Cortex of kidney (tissue), 1 donor: ENCODE measurements at places on chromosomes 11 and 22.

- DNase-seq = no peak
These were observed 85.7 kb upstream of the LIN7C start for GRCh38 chr11:27592098-27592780.

DNA sequence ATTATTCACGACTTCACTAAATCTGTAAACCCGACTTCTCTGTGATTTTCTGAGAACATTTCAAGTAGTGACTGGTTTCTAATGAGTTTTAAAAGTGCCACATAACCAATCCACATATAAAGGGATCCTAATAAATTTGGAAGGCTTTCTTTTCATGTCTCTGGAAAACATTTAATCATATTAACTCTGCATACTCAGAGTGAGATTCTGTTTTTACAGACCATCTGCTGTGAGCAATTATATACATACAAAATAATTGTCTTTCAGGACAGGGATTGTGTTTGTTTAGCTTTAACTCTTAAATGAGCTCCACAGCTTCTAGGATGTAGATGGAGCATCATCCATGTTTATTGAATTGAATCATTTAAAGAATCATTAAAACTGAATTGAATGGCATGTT lies 65.1 kb downstream of the PRMT3 start:
- no peak for DNase-seq

- no peak for DNase-seq
These were observed 497.8 kb downstream of the TMEM135 start for GRCh38 chr11:87535513-87535912.

DNA sequence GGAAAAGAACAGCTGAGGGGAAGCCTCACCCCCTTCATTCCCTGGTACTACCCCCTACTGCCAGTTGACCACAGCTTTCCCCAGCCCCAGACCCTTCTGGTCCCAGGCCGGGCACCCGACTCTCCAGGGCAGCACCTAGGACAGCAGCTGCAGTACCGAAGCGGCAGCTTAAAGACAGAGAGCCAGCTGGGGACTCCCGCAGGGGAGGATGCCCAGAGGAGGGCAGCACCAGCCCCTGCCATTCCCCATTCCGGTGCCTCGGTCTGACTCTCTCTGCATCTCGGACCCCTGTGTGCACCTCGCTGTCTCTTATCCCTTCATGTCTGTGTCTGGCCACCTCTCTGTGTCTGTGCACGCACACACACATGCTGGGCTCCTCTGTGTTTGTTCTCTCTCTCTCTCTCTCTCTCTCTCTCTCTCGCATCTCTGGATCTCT lies 9.4 kb downstream of the IGSF9B start:
- no peak for DNase-seq

- no peak for DNase-seq
These were observed 712 bp downstream of the IL2RB start for GRCh38 chr22:37148742-37149665.

DNA sequence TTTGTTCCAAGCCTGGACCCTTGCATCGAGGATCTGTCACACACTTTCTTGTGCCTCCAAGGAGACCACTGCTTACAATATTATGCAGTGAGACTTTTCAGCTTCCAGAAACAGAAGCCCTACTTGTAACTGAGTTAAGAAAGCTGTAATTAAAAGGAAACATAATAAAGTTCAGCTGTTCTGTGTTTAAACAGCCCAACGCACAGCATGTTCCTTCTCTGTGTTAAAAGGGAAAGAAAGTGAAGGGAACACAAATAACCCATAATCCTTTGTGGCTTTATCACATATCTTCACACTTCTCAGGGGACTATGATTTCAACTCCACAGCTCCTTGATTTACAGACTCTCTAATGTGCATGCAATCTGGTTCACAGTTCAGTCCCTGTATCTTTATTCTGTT lies 200.3 kb upstream of the MTNR1B start:
- no peak for DNase-seq

GRCh38 chr11:106852779-106853178 lies 165.5 kb downstream of the GUCY1A2 start:
- no peak for DNase-seq

DNA sequence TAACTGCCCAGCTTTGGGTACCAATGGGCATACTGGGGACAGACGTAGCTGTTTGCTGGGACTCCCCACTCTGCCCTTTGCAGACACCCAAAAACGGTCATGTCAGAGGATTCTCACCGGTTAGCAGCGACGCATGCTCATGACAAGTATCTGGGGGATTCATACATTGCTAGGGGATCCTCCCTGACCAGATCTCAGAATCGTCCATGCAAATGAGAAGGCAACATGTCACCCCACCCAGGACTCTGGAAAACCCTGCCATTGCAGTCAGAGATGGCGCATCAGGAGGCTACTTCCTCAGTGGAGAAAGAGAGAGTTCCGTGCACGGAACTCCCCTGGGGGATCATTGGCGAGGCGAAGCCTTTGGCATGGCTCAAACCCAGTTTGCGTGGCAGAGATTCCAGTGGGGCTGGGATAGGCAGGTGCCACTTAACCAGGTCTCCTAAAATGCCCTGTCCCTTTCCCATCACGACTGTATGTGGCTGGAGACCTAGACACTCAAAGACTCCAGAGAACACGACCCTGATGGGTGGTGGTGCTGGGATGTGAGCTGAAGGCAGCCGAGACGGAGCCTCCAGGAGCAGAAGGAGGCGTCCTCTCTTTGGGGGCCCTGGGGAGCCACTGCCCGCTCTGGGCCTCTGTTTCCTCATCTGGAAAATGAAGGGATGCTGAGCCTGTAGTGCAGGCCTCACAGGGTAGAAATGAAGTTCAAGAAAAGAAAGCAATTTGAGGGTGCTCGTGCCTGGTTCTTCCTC lies 4.9 kb downstream of the RGL4 start:
- DNase-seq = no peak

DNA sequence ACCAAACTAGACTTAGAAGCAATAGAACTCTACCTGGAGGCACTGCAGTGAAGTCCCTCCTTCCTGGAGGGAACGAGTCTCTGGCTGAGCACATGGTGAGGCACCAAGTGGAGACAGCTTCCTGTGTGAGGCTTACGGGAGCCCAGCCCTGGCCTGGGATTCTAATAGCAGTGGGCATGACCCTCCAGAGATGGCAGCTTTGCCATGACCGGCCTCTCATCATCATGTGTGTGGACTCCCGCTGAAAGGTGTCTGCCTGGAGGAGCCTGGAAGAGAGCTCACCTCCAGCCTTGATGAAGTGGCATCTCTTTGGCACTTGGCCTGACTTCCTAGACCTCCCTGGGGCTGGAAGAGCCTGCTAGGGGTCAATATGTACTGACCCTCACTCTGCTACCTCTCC lies 8.0 kb downstream of the DGAT2 start:
- DNase-seq = no peak

- no peak for DNase-seq
These were observed 1.6 kb upstream of the KAT5 start for GRCh38 chr11:65710421-65710820.

- DNase-seq = no peak
These were observed 7.8 kb upstream of the POLR3H start for GRCh38 chr22:41551877-41552582.

DNA sequence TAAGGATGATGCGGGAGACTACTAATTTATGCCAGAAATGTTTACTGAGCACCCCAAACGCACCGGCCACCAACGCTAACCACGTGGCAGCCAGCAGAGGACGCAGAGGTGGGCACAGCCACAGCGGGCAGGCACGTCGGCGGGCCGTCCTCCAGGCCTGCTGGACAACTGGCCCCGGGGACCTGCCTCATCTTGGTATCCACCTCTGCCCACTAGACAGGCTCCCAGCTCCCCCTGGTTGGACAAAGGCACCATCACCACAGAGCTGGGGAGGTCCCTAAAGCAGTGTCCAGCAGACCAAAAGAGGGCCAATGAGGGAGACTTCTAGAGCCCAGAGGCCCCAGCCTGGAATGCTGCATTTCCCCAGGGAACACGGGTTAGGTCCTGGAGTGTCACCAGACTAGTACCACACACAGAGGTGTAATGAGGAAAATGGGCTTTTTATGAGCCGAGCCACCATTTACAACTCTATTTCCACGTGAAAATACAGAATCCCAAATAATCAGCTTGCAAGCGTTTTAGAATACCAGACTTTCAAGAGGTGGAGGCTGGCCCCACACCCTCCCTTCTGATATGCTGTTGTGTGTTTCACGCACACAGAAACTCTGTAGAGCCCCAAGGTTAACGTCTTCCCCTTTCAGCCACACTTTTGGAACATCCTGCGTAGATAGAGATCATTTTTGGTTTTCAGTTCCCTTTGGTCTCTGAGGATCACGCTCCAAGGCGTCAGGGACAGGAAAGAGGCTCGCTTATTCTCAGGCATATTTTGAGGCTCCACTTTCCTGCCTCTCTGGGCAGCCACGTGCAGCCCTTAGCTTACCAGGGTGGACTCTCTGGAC lies 23.7 kb upstream of the BID start:
- DNase-seq = no peak

GRCh38 chr11:30487200-30487898 lies 98.8 kb downstream of the MPPED2 start:
- no peak for DNase-seq

- no peak for DNase-seq
These were observed 7.5 kb downstream of the TMEM138 start for GRCh38 chr11:61369372-61370348.

DNA sequence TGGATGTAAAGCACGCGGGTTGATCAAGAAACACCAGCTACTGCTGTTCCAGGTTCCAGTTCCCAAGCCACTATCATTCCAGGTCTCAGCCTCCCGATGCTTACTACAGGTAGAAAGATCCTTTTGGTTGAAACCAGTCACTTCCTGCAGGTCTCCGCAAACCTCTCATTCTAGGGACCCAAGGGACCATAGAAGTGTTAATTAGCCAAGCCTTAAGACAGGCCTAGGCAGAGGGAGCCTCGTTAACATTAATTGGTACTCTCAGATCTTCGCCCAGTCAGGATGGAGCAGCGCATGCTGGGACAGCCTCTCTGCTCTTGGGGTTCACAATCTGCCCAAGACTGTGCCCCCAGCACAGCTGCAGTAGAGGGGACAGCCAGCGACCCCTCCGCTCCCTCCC lies 11.2 kb upstream of the OAF start:
- DNase-seq = no peak

DNA sequence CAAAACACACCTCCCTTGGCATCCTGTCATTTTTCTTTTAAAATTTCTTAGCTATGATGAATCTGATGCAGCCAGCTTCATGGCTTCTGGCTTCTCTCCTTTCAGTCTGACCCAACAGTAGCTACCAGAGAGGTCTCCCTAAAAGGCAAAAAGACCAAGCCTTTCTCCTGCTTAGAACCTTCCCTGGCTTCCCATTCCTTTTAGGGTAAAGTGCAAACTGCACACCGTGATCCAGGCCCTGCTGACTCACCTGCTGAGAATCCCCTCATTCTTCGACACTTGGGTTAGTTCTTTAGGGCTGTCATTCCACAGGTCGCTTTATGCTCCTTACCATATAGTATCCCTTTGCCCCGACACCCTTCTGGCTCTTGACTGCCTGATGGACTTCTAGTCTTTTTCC lies 362.4 kb downstream of the MIAT start:
- DNase-seq = no peak

DNA sequence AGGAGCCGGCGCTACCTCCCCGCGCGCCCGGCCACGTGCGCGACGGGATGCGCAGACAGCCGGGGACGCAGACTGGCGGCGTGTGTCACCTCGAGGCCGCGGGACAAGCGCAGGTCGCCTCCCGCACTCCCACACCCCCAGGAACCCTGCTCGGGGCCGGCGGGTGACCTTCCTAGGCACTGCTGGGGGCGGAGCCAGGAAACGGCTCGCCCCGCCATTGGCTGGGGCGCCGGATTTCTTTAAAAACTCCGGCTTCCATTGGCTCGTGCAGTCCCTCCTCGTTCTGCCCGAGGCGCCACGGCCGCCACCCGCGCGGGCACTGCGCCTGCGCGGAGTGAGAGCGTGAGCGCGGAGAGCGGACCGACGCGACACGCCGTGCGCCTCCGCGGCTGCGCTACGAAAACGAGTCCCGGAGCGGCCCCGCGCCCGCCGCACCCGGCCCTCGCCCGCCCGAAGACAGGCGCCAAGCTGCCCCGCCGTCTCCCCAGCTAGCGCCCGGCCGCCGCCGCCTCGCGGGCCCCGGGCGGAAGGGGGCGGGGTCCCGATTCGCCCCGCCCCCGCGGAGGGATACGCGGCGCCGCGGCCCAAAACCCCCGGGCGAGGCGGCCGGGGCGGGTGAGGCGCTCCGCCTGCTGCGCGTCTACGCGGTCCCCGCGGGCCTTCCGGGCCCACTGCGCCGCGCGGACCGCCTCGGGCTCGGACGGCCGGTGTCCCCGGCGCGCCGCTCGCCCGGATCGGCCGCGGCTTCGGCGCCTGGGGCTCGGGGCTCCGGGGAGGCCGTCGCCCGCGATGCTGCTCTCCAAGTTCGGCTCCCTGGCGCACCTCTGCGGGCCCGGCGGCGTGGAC lies at the start of gene PIM3:
Gene PIM3, plus strand, starts transcription at position 614 of the 846 bp plus-strand sequence. Its CDS starts 176 bp downstream, at position 790.
- DNase-seq = peak; percentile 77

DNA sequence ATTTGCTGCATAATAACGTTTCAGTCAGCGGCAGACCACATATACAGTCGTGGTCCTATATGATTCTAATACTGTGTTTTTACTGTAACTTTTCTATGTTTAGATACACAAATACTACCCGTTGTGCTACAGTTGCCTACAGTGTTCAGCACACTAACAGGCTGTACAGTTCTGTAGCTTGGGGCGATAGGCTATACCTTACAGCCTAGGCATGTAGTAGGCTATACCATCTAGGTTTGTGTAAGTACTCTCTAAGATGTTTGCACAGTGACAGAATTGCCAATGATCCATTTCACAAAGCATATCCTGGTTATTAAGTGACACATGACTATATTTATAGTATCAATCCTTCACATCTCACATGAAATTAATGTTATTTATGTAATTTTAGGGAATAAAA lies 78.2 kb downstream of the YAP1 start:
- DNase-seq = no peak

DNA sequence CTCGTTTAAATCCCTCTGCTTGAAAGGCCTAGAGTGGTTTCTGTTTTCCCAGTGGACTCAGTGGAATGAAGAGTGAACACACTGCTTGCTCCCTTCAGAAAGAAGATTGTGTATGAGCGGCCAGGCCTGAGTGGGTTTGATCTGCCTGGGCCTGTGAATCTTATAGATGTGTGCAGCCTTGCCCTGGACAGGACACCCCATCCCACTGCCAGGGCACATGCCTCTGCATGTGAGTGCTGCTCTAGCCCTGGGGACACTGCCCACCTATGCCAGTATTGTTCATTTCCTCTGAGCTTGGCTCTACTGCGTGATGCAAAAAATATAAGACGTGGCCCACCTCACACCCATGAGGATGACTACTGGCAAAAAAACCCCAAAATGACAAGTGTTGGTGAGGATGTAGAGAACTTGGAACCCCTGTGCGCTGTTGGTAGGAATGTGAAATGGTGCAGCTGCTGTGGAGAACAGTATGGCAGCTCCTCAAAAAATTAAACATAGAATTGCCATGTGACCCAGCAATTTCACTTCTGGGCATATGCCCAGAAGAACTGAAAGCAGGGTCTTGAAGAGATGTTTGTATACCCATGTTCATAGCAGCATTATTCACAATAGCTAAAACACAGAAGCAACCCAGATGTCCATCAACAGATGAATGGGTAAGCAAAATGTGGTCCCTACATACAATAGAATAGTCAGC lies 27.3 kb upstream of the NECTIN1 start:
- DNase-seq = no peak

- no peak for DNase-seq
These were observed 182.6 kb downstream of the DDX10 start for GRCh38 chr11:108847298-108847990.
